CMK (cell line): ENCODE measurements at places on chromosomes 5 and 9.

GRCh38 chr9:117412841-117413240 lies 2.0 kb downstream of the ASTN2 start:
- no peak for DNase-seq

- no peak for DNase-seq
These were observed 50.1 kb upstream of the PWWP2A start for GRCh38 chr5:160169326-160169725.

DNA sequence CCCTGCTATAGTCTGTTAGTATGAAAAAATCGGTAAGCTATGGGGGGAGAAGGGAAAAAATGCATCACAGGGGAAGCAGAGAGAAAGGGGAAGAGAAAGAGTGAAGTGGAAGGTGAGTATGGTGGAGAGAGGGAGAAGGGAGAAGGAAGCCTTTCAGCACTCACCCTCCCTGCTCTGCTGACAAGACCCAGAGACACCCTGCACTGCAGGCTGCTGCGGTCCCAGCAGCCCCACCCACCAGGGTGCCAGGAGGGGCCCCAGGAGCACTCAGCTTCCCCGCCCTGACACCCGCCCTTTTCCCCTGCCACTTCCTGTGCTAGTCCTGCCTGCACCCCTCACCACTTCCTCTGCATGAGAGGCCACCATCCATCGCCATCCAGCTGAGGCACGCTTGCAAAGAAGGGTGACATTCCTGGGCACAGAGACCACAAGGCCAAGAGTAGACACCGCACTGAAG lies 12.7 kb downstream of the STK10 start:
- peak; percentile 82 for DNase-seq

DNA sequence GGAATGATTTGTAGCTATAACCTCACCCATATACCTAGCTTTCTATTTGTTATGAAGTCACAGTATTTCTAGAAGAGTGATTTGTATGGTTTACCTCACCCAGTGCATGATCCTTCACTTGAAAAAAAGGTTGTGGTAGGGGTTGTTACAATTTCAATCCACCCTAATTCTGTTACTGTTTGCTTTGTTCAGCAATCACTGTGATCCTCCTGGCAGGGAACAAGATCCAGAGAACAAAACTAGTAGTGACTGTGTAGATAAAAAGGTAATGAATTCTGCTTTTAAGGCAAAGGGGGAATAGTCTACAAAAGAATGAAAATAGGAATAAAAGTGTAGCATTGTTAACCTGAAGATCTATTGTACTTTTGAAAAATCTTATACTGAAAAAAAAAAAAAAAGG lies 191.3 kb upstream of the SH3GL2 start:
- no peak for DNase-seq

DNA sequence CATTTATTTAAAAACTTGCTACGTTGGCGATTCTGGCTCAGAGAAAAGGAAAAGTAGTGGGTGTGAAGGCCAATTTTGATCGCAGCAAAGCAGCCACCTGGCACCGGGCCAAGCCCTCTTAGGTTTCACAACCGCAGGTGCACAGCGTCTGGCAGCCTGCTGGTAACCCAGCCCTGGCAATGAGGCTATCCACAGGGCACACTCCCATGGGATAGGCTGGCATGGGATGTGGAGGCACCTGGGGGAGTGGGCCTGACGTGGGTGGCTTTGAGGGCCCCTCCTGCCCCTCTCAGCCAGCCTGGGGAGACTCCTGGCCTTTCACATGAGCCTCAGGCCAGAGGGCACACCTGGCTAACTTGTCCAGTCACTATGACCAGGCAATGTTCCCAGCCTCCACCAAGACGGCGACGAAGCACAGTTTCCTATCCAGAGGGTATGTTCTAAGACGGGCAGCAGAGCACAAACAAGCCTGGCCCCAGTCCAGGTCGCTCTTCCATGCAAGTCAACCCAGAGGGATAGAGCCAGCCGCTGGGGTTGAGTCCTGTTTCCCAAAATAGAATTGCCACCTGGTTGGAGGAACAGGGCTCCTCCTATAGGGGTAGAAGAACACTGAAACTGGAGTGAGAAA lies 19.0 kb downstream of the CMBL start:
- DNase-seq: no peak

DNA sequence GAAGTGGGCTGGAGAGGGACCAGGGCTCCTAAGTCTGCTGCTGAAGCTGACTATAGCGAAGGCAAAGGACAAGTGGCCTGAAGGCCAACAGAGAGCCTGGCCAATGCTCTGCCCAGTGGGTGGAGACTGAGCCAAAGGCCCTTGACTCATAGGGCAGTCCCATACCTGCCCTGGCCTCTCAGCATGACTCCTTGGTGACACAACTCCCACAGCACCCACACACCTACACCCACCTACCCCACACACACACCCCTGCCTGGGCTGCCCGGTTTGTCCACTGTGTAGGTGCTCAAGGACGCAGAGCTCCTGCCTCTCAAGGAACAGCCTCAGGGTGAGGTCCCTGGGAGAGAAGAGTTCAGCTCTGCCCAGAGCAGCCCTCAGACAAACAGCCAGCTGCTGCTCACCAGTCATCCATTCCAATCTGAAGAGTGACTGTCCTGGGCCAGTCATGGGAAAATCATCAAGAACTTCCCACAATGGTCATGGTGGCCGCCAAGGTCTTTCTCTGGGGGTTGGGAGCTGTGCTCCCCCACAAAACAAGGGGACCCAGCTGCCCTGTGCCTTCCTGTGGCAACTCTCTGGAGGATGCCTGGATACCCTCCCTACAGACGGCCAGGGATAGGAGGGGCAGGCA lies 5.0 kb downstream of the TNIP1 start:
- no peak for DNase-seq

DNA sequence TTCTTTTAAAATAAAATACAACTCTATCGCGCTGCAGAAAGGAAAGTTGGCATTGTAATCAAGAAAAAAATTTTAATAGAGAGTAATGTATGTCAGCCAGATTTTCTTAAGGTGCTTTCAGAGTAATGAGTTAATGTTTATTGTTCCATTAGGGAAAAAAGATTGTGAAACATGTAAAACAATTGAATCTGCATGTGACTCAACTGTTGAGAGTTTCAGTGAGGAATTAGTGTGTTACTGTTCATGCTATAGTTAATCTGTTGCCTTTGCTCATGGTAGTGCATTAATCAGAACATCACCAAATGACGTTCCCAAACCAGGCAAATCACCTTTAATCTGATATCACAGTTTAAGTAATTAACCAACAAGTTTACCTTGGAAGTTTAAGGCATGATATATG lies 600.5 kb downstream of the NR2F1-AS1 start:
- DNase-seq: no peak

DNA sequence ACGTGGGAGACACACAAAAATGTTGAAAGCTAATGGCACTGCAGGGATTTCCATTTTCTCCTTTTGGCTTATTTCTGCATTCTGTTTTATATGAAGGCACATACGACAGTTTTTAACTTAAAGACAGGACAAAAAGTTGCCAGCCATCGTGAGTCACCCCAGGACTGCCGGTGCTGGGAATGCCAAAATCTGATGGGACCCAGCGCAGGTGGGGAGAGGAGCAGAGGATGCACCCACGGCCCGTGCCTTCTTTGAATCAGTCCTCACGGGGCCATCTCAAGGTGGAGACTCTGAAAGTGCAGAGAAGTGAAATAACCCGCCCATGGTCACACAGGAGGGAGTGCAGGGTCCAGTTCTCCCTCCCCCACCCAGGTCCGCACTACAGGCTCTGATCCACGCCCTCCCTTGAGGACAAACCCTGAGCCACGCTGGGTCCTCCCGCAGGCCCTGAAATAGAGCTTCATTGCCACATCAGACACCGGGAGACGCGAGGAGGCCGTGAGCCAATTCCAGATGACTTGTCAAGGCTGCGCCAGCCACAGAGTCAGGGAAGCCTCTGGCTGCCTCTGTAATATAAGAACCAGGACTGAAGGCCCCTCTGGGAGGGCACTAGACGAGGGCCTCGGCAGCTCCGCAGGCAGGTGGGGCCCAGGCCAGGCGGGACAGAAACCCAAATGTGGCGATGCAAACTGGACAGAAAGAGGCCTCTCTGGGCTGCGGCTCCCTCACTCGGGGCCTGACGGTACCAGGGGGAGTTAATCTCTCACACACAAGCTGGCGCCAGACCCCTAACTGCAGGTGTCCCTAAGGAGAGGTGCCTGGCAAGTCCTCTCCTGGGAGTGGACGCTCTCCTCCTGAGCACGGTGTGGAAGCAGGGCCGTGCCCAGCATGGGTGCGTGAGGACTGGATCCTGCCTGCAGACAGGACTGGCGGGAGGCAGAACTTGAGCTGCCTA lies 22.9 kb downstream of the ADAMTS2 start:
- no peak for DNase-seq
